ENCODE measurements at places on chromosomes 4 and X.

- no peak for DNase-seq
Measured at GRCh38 chr4:48967631-48968030, 18.4 kb upstream of the CWH43 start.

- DNase-seq: no peak
Measured at GRCh38 chrX:151184705-151185104, 8.3 kb downstream of the GPR50 start.

DNA sequence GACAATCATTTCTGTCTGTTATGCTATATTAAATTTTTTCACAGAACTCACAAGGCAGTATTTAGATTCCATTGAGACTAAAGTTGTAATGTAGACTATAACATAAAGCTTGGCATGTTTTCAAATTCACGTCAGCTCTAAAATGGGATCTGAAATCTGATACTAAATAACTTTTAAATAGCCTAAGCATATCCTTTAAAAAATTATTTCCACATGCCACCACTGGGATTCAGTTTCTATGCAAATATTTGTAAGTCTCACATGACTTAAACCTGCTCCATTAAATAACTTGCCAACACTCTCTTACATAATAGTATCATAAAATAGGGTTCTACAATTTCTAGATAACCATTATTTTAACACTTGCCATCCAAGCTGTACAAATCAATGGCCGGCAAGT is 32.4 kb downstream of the KLHL8 start:
- DNase-seq: no peak

- DNase-seq: no peak
Measured at GRCh38 chr4:181737744-181738143, 505.5 kb upstream of the TENM3 start.

- no peak for DNase-seq
Measured at GRCh38 chr4:3372264-3372932, 69.4 kb upstream of the HGFAC start.

DNA sequence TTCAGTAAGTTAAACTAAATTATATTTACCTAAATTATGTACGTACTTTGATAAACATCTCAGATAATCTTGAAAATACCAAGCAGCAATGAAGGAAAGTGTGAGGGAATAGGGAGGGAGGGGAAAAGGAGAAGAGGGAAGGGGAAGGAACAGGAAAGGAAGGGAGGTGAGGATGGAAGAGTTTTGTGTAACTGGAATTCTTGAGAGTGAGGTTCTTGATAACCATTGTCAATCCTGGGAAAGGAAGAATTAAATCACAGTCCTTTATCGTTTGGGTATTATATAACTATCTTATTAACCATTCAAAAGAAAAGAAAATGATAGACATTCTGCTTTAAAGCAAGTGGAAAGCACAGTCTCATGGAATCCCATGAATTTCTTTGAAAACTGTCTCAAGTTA is 795.0 kb downstream of the CCSER1 start:
- DNase-seq: no peak

DNA sequence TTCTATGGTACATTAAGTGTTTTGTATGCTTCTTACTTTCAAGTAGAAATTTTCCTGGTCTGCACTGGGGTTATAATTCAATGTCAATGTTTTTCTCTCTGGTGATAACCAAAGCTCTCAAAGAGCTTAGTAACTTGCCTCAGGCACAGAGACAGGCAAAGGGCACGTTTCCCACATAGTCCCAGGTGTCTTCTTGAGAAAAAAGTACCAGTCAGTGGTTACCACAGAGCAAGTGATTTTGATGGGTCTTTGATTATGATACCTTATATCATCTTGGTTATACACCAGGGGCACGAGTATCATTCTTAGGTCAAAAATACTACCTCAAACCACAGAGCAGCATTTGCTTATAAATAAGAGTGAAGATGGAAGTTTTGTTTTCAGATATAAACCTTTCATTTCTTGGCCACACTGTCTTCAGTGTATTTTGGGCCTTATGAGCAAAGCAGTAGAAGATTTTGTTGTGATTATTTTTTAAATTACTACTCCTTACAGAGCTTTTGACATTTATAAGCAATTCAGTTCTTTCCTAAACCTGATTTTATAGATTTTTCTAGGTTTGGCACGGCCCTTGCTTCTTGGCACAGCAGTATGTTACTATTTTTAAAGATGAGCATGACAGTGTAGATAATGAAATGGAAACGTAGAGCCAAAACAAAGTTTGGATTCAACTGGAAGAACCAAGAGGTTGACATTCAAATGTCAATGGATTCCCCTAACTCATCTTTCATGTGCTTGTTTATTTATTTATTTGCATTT is 85.3 kb upstream of the TLL1 start:
- peak; percentile 29 for DNase-seq

GRCh38 chr4:2977211-2978088 is 14.1 kb downstream of the GRK4 start:
- no peak for DNase-seq

GRCh38 chr4:128521648-128522111 is 234.1 kb upstream of the PGRMC2 start:
- DNase-seq: no peak

- DNase-seq: no peak
Measured at GRCh38 chr4:52069571-52069970, 18.5 kb downstream of the SPATA18 start.

GRCh38 chr4:15003401-15003890 is 1.2 kb downstream of the CPEB2 start:
- peak; percentile 57 for DNase-seq

DNA sequence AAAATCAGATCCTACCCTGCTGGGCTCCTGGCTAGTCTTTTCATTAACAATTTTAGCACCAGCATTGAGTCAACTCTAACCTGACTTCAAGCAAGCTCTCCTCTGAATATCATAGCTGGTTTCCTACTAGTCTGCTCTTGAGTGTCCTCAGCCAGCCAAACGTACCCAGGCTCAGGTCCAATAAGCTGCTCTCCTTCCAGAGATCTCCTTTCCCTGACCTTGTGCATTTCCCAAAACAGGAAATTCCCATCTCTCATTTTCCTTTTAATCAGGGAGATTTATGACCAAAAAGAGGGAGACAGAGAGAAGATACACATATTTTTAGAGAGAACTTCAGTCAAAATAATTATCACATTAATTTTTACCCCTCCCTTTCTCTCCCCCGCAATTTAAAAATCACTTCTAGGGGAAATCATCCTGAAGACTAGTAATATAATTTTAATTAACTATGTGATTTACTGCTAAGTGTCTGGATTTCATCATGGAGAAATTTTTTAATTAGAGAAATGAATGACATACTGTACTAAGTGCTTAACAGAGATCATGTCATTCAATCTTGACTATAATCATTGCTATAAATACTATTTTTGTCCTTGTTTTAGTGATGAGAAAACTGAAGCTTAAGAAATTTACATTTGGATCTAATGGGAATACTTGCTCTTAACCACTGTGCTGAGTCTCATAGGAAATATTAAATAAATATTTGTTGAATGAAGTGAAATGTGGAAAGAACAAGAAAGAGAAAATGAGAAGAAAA is 421.7 kb upstream of the INTU start:
- no peak for DNase-seq

DNA sequence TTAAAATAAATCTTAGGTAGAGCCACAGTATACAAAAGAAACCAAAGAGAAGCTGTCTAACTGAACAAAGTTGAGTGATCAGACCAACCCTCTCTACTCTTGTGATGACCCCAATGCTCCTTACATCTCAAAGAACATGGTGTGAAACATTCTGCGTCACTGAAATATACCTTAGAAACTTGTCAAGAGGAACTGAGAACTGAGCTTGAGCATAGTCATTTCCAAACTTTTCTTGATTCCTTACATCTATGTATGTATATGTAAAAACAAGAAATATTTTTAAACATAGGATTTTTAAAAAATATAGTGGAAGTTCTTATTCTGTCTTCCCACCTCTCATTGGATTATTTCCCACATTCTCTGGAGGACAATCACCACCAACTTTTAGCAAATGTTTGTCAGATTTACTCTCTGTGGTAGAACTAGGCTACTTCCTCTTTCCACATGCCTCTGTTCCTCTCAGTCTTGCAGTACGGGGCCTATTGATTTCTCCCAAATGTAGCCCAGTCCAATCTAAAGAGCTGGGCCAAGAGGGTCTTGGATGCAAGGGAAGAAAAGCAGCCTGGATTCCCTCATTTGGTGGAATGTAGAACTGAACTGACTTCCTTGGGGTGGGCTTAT is 98.2 kb upstream of the HHIP start:
- no peak for DNase-seq

DNA sequence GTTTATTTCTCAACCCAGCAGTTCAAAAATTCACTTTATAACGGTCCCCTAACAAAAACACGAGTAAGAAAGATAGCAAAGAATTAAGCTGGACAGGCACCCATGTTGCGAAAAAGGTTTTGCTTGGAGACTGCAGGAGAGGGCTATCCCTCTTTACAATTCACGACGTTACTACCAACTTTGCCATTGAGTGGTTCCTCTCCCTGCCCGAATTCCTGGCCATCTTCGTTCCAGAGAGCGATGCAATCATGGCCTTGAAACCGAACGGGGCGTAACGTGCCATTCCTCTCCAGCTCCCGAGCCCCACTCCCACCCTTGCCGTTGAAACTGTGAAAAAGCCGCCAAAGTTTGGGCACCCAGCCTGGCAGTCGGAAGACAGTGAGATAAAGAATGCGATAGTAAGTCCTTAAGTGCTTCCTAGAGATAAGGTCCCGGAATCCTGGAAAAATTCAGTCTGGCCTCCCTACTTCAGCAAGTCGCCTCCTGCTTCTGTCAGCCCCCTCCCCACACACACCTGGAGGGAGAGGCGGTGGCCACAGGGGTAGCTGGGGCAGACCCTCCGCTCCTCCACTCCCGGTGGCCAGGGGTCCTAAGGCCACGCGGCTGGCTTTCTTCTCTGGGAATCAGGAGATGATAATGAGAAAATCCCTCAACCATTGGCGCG is 65.2 kb downstream of the FBXO8 start:
- DNase-seq: no peak

GRCh38 chrX:7514871-7515599 is 327.9 kb upstream of the VCX start:
- no peak for DNase-seq

GRCh38 chrX:10726647-10727046 is 106.3 kb upstream of the MID1 start:
- no peak for DNase-seq

Measured in T-helper 2 cell (primary cell).